GM12878 (cell line): ENCODE measurements at places on chromosomes 2 and 18.

DNA sequence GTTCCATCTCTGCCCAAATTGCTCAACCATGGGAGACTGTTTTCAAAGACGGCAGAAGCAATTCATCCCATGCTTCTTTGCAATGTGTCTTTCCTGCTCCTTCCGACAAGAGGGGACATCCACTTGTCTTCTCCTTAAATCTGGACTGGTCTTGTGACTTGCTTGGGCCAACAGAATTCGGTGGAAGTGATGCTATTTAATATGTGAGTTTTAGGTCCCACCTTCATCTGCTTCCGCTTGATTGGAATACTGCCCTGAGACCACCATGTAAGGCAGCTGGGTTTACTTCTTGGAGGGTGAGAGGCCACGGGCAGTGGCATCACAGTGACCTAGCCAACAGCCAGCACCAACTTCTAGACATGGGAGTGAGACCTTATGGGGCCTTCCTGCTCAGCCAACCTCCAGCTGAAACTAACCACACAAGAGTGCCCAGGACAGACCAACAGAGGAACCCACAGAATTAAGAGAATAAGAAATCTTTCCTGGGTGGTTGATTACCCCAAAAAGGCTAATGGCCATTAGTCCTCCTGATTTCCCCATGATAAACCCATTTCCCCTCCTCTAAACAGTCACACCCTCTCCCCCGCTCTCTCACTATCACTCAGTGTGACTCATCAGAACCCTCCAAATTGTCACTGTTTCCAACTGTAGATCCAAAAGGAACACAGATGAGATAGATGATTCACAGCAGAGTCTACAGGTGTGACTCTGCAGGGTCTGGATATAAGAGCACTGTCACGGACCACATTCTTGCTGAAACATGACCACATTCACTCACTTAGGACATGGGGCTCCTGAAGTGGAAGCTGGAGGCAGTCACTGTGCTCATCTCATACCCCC is 16.2 kb upstream of the RHOB start:
- DNase-seq = no peak

DNA sequence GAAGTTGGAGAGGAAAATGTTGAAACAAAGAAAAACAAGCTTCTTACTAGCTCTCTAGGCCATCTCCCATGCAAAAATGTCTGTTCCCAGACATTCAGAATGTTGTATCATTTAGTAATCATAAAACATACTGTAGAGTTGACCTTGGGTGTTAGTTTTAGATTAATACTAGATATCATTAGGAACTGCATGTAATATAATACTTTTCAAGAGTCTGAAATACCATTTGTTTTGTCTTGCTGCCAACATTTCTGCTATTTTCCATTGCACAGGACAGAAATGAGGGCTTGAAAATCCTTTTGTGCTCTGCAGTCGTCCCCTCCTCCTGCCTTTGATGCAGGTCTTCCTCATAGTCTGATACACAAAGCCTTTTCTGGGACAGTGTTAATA is 89.5 kb upstream of the RBMS1 start:
- no peak for DNase-seq

- no peak for DNase-seq
Observed at GRCh38 chr2:176562359-176563078, 293.3 kb downstream of the MTX2 start.

DNA sequence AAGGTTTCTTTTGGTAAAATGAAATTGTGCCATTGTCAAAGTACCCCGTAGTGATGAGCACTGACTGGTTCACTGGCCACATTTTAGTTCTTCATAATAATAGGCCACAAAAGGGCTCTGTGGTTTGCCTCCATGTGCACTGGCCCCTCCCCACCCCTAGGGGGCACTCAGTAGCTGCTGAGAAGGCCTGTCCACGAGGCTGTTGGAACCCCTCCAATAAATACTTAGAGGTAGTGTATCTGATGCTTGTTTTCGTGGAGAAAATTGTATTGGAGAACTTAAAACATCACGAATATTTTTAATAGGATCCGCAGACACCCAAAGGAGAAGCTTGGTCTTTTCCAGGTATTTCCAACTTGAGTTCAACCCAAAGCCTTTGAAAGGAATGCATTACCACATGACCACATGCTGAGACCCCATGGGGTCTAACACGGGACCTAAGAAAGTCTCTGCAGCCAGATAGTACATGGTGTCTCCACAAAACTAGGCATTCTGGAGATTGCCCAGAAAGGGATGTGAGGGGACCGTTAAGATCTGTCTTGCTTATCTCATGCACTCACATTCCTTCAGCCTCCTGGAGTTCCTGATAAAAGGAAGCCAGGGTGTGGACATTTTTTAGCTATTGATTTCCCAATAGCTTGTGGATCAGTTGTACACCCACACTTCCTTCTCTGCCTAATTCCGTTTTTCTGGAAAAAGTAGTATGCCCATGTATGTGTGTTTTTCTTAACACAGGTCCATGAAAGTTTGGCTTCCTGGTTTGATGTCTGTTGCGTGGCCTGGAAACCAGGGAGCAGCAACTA is 28.5 kb upstream of the NOSTRIN start:
- DNase-seq = no peak

- no peak for DNase-seq
Observed at GRCh38 chr2:224796695-224797305, 80.6 kb upstream of the CCDC195 start.

DNA sequence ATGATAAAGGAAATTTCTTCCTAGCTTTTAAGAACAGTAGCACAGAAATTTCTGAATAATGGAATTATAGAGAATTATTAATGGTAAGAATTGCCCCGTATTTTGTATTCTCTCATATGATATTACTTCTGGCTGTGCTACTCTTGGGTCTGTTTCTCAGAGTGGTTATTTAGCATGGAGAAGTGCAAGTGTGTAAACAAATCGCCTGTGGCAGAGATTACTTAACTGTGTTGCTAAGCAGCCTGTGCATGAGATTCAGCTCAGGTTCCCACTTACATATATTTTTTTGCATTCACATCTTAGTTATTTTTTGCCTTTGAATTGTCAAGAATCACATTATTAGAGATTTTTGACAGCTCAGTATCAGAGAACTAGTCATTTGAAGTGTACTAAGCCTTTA is 80.1 kb upstream of the NFATC1 start:
- no peak for DNase-seq
